ENCODE measurements at places on chromosomes 3 and 15. TPM values are rescaled to one million over a fixed set of nuclear protein-coding genes. Genes with fewer than 3 reads are reported as not detected.

GRCh38 chr3:158976966-158977365 is 175.1 kb downstream of the MFSD1 start:
- no peak for DNase-seq

DNA sequence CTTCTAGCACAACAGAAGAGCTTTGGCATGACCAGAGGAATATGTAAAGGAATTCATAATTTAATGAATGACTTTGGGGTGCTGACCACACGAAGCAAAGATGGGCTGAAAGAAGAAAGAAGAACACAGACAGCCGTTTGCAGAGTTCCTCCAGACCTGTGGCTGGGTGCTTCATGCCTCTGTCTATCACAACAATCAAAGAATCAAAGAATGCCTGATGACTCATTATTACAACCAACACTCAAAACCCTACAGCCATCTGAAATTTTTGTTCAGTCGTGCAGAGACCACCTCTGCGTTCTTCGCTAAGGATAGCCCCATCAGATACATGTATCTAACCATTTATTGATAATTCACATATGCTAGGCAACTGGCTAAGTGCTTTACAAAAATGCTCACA is 129.0 kb upstream of the PRICKLE2 start:
- DNase-seq: no peak

DNA sequence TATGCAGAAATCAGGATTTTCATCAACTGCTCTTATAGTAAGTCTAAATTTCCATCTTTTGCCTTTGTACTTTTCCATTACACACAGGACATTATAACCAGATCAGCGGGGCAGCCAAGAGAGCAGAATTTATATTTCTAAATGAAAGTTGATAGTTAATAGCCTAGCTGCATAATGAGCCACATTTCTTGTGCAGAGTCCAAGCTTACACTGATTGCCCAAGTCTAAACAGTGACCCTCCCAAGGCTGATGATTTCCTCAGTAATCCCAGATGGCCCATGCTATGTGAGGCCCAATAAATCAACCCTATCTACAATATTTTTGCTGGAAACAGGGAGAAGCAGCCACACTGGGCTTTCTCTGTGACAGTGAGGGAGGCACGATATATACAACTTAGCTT is 475.8 kb upstream of the KCNMB2 start:
- DNase-seq: peak; percentile 61

Gene SPTBN5
- 4.4 TPM for polyA plus RNA-seq

DNA sequence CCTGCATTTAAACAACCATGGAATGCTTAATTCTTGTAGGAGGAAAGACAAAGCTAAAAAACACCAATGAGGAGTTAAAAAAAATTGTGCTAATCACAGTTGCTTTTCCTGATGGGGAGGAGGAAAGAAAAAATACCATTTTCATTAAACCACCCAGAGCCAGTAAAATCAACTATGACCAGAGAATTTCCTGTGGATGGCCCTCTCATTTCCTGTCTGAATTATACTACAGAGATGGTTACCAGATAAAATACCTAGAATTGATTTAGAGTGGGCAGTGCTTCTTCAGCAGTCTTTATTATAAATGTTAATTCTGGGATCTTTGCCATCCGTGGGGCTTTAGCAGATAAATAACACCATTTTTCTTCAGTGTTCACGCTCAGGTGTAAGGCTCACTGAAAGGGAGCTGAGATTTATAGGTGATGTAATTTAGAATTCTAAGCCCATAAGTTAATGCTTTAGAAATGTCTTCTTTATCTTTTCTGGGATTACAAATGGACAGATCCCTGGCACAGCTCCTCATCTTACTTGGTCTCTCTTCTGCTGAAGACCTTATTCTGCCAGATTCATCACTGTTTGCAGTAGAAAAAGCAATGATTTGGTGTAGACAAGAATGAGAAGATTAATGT is 37.9 kb downstream of the RETNLB start:
- no peak for DNase-seq

Gene ISL2
- polyA plus RNA-seq: not detected

Gene MTMR10
- polyA plus RNA-seq: not detected

Gene GABRB3
- 2.3 TPM for polyA plus RNA-seq

Gene COL6A5
- 0.29 TPM for polyA plus RNA-seq

Gene OR5K2
- 0.15 TPM for polyA plus RNA-seq

DNA sequence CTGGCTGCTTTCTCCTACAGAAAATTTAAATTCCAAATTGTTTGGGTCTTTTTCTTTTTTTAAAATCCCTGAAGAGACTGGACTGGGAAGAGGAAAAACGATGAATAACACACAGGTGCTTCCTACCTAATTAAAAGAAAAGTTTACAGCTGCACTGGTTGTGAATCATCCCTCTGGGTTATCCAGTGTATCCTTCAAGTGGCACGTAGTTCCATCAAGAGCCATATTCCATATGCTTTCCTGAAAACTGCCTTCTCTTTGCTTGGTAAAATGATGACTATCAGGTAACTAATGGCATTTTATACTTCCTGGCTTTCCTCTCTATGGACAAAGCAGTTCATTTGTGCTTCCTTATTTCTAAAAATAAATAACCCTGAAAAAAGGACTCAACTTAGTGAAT is 123.2 kb downstream of the MAGI1 start:
- DNase-seq: no peak

Gene PRSS50
- 0.26 TPM for polyA plus RNA-seq

Gene GOLGA6D
- 0.17 TPM for polyA plus RNA-seq

All from muscle of arm (tissue), 14 donors.